Smooth muscle cell of bladder (primary cell): ENCODE measurements at places on chromosomes 2 and 18. TPM values are rescaled to one million over a fixed set of nuclear protein-coding genes. Genes with fewer than 3 reads are reported as not detected.

ADAM17 gene
- 54.3 and 58.5 TPM in 2 replicates for total RNA-seq

GREB1L gene
- total RNA-seq, result 0.09 TPM in 1 of 2 replicates, not detected in the other

CTNNA2 gene
- total RNA-seq, result not detected in 2 replicates

IGFBP5 gene
- 928 and 1,359 TPM in 2 replicates for total RNA-seq

TOGARAM2 gene
- 0.14 and 0.37 TPM in 2 replicates for total RNA-seq
